Stomach (tissue), 19 donors: ENCODE measurements at places on chromosomes 13 and 19. TPM values are rescaled to one million over a fixed set of nuclear protein-coding genes. Genes with fewer than 3 reads are reported as not detected.
A peak's percentile ranks its signal among the peaks of the same experiment; 100 is the strongest.

- no peak for DNase-seq
Observed at GRCh38 chr13:30388406-30389283, 33.6 kb upstream of the UBE2L5 start.

- DNase-seq, result no peak
Observed at GRCh38 chr19:1455002-1455335, 5.0 kb downstream of the APC2 start.

DNA sequence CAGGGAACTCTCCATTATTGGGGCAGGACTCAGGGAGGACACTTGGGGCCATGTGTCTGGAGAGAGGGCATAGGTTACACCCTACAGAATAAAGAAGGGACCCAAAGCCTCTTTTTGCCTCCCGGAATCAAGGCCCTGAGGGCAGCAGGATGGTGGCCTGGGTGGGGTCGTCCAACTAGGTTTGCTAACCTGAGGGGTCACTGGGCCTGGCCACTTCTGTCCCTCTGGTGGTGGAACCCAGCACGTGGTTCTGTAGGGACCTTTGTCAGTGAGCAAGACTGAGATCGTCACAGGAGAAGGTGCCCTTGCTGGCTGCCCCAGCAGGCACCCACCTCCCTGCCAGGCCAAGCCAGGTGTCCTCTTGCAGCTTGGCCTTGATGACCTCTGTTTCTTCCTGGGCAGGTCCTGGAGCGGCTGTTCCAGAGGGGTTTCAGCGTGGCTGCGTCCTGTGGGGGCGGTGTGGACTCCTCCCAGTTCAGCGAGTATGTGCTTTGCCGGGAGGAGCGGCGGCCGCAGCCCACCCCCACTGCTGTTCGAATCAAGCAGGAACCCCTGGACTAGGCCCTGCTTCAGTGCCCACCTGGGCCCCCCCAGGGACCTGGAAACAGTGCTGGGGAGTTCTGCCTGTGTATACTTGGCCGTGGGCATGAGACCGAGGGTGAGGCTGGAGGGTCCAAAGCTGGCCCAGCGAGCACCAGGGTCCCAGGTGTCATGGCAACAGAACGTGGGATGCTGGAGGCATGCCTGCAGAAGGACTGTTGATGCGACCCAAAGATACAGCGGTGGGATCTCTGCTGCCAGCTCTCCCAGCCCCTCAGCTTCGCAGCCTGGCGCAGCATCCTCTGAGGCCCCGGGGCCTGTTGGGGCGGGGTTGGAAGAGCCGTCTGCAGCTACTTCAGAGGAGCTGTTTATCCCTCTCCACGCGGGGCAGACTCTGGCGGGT lies 16.0 kb downstream of the KCTD15 start:
- no peak for DNase-seq

- DNase-seq, result peak; percentile 65
Observed at GRCh38 chr13:73248711-73249580, 190.1 kb downstream of the KLF5 start.

DNA sequence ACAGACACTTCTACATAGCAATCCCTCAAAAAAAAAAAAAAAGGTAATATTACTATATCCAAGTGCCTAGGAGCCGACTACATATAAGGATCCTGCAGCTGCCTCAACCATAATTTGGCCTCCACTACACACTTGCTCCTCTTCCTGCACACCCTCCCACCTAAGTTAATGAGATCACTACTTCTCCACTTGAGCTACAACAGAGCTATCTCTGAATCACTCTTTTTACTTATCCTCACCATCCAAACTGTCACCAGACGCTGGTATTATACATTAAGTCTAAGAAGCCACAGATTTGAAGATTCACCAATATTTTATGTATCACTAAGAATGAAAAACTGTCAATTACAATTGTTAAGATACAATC lies 8.3 kb downstream of the OBI1 start:
- DNase-seq, result no peak

GRCh38 chr13:100855151-100855550 lies 180.6 kb upstream of the TMTC4 start:
- DNase-seq, result no peak

DNA sequence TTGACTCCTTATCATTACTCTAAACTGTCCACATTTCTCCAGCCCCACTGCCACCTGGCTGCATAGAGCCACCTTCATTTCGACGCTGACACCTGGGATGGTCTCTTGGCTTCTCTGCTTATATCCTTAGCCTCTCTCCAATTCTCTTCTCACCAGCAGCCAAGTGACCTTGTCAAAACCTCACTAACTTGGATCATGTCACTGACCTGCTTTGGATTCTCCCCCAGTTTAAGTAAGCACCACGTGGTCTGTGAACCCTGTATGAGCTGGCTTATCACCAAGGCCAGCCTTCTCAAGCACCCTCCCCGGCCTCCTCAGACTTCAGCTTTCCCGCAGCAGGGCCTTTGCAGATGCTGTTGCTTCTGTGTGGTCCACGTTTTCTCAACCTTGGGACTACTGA lies 12.3 kb upstream of the GGACT start:
- no peak for DNase-seq

Gene LCP1
- 38.8 TPM for total RNA-seq

Gene THSD8
- total RNA-seq, result not detected

DNA sequence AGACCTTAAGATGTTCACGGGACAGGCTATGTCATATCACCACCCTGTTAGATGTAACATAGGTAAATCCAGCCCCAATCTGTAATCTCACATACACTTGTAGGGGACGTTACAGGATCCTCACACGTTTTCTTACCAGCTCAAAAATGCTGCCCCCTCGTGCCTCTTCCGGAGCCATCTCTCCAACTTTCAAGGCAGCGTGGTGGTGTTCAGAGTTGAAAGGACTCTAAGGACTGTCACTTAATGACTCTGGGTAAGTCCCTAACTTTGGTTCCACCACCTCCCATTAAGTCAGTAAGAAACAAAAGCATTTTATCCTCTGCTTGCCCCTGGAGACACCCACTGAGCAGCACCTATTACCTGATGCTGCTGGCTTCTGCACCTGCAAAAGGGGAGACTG lies 4.4 kb downstream of the MED26 start:
- no peak for DNase-seq

Gene CALR3
- not detected for total RNA-seq

DNA sequence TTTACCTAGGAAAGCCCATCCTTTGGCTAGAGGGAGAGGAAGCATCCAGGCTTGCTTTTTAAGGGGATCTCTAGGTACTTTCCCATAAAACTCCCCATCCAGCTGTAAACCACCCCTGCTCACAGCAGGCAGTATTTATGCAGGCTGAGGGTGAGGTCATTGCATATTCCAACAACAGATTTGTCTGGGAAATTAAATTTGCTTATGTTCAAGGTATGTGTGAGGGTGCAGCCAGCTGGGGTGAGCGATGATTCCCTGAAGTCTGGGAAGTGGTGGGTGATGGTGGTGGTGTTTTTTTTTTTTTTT lies 96.3 kb upstream of the C1QTNF9B start:
- no peak for DNase-seq

DNA sequence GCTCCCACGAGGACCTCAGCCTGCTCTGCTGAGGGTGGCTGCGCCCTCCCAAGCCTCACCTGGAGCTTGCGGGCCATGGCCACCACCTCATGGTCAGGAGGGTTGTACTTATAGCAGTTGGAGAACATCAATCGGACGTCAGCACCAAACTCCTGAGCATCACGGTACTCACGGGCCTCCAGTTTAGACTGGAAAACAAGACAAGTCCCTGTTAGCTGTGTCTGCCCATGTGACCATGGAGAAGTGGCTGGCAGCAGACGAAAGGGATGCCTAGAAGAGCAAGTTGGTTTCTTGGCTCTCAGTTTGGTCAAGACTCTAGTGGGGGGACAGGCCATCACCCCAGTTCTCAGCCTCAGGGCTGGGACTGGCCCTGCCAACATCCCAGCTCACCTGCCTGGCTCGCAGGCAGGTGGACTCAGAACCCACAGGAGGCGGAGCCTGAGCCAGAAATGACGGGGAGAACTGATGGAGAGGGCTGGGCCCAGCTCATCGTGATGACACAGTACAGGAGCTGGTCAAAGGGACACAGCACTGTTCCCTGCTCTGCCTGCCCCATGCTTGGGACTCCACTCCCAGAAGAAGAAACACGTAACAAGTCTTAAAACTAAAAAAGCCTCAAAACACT lies 31.2 kb upstream of the EPHX3 start:
- DNase-seq, result no peak

Gene NXNL1
- 0.92 TPM for total RNA-seq

Gene RNF225
- not detected for total RNA-seq

- no peak for DNase-seq
Observed at GRCh38 chr19:33756177-33756576, 40.5 kb upstream of the KCTD15 start.

DNA sequence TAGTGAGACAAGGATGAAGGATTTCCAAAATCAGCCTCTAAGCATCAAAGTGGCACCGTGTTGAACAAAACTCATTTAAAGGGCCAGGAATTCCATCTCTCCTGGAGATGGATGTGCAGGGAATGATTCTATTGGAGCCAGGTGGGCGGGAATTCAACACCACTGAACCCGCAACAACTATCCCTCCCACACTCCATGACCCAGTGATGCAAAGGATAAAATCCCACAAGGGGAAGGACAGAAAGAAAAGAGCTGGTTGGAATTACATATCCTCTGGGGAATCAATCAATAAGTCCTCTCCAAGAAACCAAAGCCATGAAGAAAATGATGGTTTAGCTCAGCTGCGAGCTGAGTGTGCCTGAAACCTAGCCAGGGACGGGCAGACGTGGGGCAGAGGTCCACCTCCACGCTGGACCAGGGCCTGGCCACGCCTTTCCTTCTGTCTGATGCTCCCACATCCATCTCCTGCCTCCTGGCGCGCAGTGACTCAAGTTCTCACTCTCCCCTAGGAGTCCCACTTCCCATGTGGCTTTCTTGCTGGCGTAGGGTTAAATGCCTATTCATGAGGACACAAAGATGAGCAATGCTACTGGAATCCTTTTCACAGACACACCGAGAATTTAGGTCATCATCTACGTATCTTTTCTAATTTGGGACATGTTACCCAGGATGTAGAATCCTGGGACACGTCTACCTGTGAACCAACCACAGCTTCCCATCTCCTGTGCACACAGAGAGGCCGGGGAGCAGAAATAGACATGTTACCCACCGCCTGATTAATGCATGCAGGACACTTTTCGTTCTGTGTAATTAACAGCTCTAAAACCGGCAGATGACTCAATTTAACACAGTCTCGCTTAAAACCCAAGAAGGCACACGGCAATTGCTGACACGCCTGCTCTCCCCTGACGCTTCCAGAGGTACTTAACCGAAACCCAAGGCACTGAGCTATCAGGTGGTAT lies 48.6 kb downstream of the PEPD start:
- no peak for DNase-seq

Gene LGALS7B
- total RNA-seq, result not detected

GRCh38 chr13:51970349-51970748 lies 40.9 kb downstream of the ATP7B start:
- DNase-seq, result peak; percentile 43

DNA sequence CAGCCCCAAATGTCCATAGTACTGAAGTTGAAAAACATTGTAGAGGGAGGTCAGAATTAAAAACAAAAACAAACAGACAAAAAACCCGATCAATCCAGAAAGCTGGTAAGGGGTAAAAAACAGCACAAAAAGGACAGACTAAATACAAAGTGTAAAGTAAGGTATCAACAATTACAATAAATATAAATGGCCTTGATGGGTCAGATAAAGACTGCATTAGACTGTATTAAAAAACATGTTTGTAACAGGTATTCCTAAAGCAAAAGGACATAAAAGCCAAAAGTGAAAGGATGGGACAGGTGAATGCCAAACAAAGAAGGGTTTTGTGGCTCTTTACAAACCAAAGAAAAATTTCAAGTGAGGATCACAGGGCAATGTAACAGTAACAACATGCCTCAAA lies 16.3 kb downstream of the ZNF329 start:
- DNase-seq, result no peak

GRCh38 chr19:43540381-43540780 lies 7.4 kb downstream of the ZNF575 start:
- DNase-seq, result no peak

DNA sequence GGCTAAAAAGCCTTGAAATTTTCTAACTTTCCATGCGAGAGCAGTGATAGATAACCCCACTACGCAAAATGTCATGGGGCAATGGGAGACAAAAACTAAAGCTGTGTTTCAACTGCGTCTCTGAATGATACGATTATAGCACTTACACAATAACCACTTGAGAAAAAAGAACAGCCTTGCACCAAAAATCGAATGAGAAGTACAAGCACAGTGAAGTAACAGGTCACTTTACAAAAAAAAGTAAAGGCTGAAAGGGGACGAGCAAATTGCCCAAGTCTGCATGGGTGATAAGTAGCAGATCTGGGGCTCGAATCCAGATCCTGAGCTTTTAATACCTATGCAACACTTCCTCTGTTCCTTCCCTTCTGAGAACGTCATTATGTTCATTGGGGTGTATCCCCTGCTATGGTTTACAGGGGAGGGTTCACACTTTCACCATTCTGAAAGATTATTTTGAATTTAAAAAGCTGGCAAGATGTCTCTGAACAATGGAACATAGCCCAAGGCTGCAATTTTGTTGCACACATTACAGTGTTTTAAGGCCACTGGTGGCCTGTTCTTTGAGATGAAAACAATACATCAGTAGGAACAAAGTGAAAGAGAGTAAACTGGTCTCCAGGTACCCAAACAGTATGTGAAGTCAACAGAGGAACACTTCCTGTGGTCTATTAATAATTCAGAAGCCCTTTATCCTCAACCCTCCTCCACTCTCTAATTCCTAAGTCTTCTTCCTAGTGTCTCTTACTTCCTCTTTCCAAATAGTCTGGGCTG lies 3.2 kb downstream of the CPB2 start:
- no peak for DNase-seq

Gene ANKLE1
- 0.18 TPM for total RNA-seq

Gene ICAM5
- not detected for total RNA-seq

- no peak for DNase-seq
Observed at GRCh38 chr19:50380751-50381151, 3.4 kb upstream of the POLD1 start.

DNA sequence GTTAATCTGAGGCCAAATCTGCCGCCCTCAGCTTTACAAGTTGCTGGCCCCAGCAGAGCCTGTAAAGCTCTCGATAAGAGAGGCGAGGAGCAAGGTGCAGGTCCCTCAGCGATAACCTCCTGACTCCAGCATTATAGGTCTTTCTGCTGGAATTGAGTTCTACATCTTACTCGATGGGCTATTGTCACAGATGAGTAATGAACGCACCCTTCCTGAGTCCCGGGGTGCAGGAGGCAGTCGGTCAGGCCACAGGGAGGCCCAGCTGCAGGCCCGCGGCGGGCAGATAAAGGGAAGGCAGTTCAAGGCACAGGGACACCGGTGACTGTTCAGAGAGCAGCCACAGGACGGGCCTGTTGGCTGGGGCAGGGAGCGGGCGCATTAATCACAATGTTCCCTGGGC lies 157.6 kb upstream of the OBI1 start:
- DNase-seq, result no peak

GRCh38 chr13:65292488-65292901 lies 1937.6 kb downstream of the PCDH9 start:
- no peak for DNase-seq

DNA sequence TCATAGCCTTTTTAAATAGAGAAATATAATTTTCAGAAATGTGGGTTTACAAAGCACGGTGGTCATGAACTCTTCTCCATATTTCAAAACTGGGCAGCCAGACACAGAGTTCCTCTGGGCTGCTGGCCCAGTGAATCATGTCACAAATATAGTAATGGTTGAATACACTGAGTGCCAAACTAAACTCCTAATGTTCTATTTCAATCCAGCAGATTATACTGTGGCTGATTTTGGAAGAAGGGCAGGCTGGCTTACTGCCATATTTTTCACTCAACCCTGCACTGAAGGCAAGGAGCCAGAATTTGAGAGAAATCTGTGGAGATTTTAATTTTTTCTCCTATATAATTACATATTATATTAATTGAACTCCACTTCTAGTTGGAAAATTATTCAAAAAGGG lies 17.0 kb upstream of the PRR20A start:
- no peak for DNase-seq
